Hair follicle dermal papilla cell (primary cell): ENCODE measurements at places on chromosomes 12 and 14. TPM values are rescaled to one million over a fixed set of nuclear protein-coding genes. Genes with fewer than 3 reads are reported as not detected.

The KCNC2 gene
- not detected in 2 replicates for total RNA-seq

The DNAJC22 gene
- 0.32 and 1.1 TPM in 2 replicates for total RNA-seq

The ZDHHC22 gene
- not detected in 2 replicates for total RNA-seq

The PIANP gene
- total RNA-seq, result 0.24 and 2.1 TPM in 2 replicates

The VRTN gene
- total RNA-seq, result not detected in 2 replicates

The RPL36AL gene
- total RNA-seq, result 72.2 and 95.4 TPM in 2 replicates

The CCDC197 gene
- not detected in 2 replicates for total RNA-seq

The KRT7 gene
- total RNA-seq, result 17.0 and 21.6 TPM in 2 replicates
